ENCODE measurements at places on chromosomes 13 and 19.

DNA sequence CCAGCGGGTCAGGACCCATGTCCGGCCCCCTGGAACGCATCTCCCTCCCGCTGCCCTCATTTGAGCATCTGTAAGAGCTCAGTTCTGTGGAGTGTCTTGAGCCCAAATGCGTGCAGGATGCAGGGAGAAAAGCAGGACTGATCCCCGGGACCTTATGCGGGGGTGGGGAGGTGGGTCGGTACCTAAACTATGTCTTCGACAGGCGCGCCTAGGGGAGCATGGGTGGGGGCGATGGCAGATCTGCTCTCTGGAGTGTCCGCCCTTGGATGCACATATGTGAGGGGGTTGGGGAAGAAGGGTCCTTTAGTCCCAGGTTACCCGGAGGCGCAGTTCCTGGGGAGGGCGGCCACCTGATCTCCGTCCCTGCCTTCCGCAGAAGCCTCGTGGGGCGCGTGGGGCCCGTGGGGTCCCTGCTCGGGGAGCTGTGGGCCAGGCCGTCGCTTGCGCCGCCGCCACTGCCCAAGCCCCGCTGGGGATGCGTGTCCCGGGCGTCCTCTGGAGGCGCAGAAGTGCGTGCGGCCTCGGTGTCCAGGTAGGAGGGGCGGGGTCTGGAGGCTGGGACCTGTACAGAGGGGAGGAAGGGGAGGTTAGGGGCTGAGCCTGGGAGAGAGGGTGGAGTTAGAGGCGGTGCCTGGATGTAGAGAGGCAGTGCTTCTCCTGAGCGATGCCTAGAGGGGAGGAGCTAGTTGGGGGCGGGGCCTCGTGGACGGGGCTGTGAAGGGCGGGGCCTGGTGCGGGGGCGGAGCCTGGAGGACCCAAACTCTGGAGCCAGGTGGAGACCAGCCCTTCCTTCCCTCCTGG, 2.9 kb downstream of the CILP2 start:
- DNase-seq = peak; percentile 71

DNA sequence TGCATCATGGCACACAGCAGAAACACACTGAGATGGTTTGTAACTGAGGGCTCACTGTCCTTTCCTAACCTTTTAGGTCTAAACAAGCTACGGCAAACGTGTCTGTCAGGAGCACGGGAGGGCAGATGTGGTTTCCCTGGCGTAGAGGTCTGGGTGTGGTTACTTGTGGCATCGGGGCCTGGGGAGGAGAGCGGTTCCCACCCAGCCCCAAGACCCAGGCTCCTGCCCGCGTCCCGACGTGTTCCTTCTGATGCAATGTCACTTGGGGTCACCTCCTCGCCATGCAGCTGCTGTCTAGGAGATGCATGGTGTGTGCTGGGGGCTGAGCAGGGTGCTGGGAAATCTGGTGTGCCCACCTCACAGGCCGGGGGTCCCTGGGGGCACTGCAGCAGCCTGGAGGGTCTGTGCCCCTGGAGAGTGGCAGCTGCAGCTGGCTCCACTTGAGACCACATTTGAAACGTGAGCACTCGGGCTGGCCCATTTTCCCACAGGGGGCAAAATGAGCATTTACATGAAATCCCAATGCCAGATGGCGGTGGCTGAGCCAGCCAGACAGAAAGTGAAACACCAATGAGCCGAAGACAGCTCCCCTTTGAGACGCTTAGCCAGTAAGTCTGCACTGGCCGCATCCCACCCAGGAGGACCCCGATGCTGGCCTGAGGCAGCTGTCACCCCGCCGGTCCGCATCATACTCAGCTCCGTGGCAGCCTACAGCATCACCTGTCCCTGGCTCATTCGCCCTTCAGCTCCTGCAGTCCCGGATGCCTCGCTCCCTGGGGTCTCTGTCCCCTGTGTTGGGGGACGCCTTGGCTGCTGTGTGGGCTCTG, 22.3 kb upstream of the MYDGF start:
- no peak for DNase-seq

DNA sequence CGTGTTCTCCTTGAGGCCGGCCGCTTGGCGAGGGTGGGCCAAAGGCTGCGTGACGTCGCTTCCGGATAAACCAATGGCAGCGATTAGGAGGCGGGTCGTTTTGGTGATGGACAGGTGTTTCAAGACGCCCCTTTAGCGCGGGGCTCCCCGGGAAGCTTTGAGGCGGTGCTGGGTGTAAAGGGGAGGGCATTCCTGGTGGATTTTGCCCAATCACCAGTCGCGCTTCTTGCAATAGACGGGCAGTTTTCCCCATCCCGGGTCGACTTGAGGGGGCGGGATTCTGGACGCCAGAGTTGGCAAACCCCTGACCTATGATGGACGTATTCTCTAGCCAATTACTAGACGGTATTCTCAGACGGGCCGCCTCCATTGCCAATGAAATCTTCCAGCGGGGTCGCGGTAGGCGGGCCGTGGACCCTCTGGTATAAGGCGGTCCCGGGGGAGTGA, 264 bp upstream of the PRMT1 start:
- peak; percentile 100 for DNase-seq

DNA sequence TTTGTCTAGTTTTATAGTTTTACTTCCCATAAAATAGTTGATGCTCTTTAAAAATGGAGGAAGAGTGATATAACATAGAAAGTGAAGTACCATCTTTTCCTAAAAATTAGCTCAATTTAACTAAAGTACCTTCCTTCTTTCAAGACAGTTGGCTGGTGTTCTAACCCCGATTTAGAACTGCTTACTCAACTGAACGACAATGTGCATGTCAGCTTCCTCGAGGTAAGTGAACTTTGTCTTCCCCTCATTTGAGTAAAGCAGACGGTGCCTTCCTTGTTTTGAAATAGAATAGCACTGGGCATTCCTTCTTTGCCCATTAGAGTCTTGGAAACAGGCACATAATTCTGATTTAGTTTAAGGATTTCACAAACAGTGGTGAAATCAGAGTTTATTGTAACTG, 1519.2 kb downstream of the EFNB2 start:
- DNase-seq = no peak

DNA sequence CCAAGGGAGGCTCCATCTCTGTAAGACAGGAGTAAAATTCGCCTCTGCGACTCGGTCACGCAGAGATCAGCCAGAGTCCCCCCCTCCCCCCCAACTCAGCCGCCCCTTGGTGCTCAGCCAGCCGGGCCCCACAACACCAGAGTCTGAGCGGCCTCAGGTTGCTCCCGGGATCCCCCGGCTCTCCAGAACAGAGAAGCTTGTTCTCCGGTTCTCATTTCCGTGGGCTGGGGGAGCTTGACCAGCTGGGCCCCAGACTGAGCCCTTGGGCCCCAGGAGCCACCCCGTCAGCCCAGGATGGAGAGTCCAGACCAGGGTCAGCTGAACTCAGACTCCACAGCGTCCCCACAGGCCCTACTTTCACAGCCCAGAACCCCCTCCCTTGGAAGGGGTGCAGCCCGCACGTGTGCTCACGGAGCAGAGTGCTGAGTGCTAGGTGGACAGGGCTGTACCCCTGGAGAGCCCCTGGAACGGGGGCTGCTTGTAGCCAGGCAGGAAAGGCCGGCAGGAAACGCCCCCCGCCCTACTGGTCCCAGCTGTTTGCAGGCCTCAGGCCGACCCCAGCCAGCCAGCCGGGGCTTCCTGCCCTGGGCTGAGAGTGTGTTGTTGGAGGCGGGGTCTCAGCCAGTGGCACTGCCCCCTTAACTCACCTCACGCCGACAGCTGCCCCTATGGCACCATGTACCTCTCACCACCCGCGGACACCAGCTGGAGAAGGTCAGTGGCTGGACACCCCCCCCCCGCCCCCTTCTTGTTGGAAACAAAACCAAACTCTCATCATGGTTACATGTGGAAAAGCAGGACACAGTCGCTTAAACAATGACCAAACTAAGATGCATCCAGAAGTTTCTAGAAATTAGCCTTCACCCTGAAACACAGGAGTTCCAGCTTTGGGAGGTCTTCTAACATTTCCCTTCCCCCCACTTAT, 44.4 kb downstream of the COMP start:
- no peak for DNase-seq

DNA sequence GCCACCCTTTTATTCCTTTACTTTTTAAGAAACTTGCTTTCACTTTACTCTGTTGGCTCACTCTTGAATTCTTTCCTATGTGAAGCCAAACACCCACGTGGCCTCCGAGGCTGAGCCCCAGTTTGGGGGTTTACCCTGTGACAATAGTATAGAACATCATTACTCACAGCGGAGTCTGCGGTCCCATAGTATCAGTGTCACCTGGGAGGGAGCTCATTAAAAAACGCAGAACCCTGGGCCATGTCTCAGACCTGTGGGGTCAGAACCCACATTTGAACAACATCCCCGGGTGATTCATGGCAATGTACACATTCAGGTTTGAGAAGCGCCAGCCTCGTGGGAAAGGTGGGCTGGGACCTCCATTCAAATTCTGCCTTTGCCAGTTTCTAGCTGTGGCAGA, 36.0 kb upstream of the UBL3 start:
- no peak for DNase-seq

DNA sequence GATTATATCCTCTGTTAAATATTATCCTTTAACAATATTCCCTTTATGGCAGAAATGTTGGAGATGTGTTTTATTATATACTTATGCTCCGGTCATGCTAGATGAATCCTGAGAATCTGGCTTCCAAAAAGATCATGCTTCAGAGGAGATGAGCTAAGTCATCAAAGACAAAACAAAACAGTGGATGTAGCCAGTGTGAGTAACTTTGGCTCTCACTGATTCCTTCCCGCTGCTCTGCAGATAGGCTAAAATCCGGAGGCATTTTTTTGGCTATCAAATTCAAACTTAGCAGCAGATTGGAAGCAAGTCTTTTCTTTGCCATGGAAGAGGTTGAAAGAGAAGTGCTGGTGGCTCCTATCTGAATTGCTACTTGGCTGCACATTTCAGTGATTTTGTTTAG, 295.9 kb downstream of the GPC6 start:
- no peak for DNase-seq

GRCh38 chr13:25169356-25169755, 2.7 kb downstream of the AMER2 start:
- no peak for DNase-seq

GRCh38 chr19:1369214-1369805, 14.4 kb upstream of the NDUFS7 start:
- DNase-seq = no peak

- no peak for DNase-seq
Measured at GRCh38 chr13:109782823-109783431, 3.5 kb downstream of the IRS2 start.

DNA sequence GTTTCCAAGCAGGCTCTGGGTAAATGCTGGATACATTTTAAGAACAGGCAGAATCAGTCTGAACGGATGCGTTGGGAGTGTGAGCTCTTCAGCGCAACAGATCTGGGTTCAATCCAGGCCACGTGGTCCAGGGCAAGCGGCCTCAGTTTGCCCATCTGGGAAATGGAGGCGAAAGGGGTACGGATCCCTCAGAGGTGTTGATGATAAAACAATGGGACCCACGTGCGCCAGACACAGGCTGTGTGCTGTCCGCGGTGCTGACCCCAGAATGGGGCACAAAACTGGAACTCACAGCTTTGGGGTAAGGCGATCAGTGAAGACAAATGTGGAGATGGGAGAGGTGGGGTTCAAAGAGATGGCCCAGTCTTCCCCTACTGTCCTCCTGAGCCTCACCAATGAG, 13.1 kb upstream of the PDE4C start:
- DNase-seq = no peak
